CD4-positive, alpha-beta T cell treated with Interleukin-6 for 4 hours (primary cell): ENCODE measurements at places on chromosomes 3 and 15.

GRCh38 chr15:89907289-89907688 is 5.5 kb downstream of the ARPIN start:
- no peak for DNase-seq

- DNase-seq, result no peak
Measured at GRCh38 chr3:8784676-8785435, 15.4 kb upstream of the OXTR start.

- no peak for DNase-seq
Measured at GRCh38 chr3:170632780-170633179, 46.9 kb upstream of the SLC7A14 start.

DNA sequence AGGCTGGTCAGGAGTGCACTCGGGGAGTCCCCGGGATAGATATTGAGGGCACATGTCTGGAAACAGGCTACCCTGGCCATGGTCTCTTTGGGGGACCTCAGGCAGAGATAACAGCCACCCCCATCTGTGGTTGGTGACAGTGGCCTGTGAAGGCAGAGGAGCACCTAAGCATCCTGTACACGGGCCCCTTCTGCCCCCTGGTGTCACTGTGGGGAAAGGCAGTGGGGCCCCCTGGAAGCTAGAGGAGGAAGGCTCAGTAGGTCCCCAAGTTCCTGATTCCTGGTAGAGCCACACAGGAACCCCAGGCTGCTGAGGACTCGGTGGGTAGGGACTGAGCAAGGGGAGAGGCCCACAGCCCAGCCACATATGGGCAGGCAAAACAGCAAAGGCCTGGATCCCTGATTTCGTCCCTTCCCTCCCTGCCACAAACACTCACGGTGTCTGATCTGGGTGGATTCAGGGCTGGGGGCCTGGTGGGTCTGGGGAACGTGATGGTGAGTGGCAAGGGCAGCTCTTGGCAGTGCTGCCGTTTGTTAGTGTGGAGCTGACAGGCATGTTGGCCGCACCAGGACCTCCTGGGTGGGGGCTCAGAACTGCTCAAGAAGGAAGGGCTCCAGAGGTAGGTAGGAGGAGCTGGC is 14.1 kb upstream of the CXCR6 start:
- peak; percentile 72 for DNase-seq

GRCh38 chr3:9782770-9783169 is 9.5 kb downstream of the TADA3 start:
- DNase-seq, result no peak

GRCh38 chr15:87477737-87478686 is 778.5 kb downstream of the NTRK3 start:
- DNase-seq, result no peak

- no peak for DNase-seq
Measured at GRCh38 chr3:127100459-127101410, 92.2 kb upstream of the PRR23E start.

DNA sequence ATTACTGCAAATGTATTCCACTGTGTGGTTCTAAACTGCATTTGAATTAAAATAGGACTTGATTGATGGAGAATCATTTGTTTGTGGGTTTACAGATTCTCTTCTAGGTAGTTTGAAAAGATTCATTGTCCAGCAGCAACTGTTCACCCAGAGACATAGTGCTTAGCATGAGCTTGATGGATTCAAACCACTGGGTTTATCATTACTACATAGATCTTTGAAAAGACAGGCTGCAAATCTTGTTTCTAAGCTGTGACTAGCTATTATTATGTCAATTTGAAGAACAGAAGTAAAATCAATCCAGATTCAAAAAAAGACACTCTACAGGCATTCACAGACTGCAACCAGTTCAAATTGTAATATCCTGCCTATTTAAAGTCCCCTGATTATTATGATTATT is 49.8 kb downstream of the MBNL1 start:
- no peak for DNase-seq

DNA sequence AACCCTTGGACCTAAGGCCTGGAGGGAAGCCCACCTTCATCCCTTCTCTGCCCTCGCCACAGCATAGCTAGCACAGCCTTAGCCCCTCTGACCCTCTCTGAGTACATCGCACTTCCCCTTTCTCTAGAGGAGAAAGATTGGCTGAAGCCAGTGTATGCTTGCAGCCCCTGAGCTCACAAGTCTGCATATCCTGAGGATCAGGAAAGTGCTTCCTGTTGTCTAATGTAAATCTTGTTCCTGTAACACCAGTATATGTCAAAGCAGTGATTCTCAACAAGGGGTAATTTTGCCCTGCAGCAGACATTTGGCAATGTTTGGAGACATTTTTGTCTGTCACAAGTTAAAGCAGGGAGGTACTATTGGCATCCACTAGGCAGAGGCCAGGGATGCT is 2.2 kb upstream of the PRKCD start:
- DNase-seq, result no peak
